Left renal cortex interstitium (tissue), 4 donors: ENCODE measurements at places on chromosomes 1 and 21. TPM values are rescaled to one million over a fixed set of nuclear protein-coding genes. Genes with fewer than 3 reads are reported as not detected.

DNA sequence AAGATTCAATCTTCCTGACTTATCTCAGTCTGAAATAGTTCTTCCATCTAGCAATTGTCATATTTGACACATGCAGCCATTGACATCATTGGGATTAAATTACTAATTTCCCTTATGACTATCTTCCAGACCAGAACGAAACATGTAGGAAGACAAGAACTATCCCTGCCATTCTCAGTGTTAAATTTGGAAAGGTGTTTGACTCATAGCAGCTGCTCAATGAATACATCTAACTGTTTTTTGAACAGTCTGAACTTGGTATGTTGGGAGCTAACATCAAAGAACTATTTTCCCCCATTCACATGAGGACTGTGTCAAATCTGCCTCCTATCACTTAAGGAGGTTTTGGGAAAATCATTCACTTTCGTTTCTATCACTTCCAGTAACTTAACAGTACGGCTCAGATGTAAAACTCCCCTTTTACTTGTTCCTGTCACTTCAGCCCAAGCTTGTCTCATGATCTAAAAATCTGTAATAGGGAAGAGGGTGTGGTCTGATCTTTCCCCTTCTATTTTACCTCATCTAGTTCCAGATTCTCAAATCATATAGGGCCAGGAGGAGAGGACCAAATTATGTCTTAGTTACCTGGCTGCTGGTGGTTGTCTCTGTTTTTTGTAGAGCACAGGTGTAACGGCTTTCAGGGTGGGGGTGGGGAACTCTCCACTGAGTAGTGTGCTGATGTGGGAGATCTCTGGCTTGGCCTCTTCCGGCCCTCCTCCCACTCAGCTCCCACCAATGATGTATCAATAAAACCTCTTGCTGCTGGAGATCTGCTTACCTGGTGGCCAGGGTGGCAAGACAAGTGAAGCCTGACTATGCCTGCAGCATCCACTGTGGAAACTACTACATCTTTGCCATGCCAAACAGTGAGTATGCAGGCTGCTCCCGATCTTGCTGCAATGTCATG, 26.2 kb upstream of the SLAMF1 start:
- no peak for DNase-seq

GRCh38 chr1:92317836-92318493, 19.1 kb downstream of the RPAP2 start:
- DNase-seq = no peak

DNA sequence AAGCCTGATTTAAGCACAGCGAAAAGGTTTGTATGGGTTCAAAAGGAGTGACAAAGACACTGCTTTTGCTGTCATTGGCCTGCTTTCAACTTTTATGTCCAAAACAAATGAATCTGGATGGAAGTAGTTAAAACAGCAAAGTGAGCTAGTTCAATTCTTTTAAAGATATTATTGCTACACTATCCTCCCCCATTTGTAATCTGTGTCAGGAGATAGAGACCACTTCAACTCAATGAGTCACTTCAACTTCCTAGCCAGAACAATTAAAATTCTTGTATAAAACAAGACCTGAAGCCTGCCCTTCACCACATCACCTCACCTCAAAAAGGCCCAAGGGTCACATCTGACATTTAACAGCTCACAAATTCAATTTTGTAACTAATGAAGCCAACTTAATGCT, 364.1 kb upstream of the LYPLAL1 start:
- no peak for DNase-seq

- peak; percentile 82 for DNase-seq
These were observed 8.2 kb upstream of the S100A10 start for GRCh38 chr1:152001631-152002584.

DNA sequence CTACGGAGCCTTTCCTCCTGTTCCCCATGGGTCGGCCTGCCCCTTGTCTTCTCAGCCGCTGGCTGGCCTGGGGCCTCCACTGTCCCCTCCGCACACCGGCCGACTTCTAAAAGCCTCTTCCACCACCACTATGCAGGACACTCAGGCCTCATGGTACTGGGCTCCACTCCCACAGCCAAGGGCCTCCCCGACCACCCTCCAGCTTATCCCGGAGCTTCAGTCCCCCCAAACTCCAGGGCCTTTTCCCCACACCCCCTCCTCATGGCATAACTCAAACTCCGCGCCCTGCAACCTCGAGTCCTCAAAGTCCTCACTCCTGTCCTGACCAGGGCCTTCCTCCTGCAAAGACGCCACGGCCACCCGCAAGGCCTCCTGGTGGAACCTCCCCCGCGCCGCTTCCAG, 2.0 kb downstream of the LRRC41 start:
- peak; percentile 14 for DNase-seq

- DNase-seq = no peak
These were observed 1.6 kb downstream of the COL6A2 start for GRCh38 chr21:46099476-46099875.

- DNase-seq = no peak
These were observed 64.8 kb downstream of the DNTTIP2 start for GRCh38 chr1:93814059-93814794.

GRCh38 chr21:45846373-45847160, 135.0 kb upstream of the COL6A1 start:
- DNase-seq = no peak

- DNase-seq = no peak
These were observed 20.7 kb downstream of the HMGCS2 start for GRCh38 chr1:119748040-119748439.

GRCh38 chr1:65141394-65141793, 6.6 kb upstream of the AK4 start:
- DNase-seq = peak; percentile 21

The MYOM3 gene
- polyA plus RNA-seq = 27.0 TPM

The FAM163A gene
- 1.0 TPM for polyA plus RNA-seq
